ENCODE measurements at places on chromosomes 6 and 20.

GRCh38 chr6:107668743-107669474, 155.2 kb downstream of the SCML4 start:
- DNase-seq, result no peak

DNA sequence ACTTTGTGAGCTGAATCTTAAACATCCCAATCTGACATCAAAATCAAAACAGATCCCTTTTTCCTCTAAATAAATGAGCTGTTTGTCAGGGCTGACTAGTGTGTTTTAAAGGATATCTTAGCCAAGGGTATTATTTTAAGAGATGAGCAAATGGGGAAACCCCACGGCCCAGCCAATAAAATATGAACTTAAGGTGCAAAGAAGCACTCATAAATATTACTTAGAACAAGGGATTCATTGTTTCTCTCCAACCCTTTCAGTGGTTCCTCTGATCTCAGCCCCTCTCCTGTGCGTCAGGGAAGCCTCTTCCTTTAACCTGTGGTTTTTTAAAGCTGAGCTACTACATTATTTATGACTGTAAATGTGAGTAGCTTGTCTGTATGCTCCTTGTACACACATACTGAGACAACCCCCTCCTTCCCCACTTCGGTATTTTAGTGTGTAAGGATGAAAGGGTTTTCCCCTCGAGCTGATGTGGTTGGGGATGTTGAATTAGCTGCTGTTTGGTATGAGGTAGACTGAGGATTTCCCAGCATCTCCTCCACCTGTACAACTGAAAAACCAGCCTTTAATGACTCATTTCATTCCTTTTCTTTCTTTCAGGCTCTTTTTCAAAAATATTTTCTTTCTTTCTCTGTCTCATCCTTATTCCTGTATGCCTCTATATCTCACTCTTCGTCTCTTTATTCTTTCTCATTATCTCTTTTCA, 6.5 kb downstream of the BMP5 start:
- no peak for DNase-seq

DNA sequence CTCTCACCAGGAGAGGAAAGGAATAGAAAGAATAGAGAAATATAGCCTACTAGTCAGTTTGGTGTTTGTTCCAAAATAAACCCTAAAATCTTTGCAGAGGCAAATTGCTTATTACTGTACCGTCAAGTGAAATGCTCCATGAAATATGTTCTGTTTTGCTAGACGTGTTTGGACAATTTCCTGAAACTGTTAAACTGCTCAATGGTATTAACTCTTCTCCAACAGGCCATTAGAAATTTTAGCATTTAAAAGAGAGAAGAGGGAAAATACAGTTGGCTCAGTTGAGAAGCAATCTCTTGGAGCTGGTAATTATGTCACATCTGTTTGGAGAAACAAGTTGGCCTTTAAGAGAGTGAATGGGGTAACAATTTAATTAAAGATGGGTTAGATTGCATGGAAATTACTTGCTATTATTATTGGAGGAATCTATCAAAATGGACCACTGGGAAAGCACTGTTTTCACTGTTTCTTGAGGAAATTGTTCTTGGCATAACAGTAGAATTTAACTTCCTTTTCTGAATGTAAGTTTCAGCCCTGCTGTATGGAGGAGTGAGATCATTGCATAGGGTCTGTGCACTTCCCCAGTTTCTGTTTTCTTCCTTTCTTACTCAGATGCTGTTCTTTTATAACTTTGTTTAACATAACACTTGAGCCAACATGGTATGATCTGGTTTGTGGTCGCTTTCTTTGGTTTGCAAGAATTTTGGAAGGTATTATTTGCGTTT, 373.6 kb downstream of the PLCB1 start:
- no peak for DNase-seq

DNA sequence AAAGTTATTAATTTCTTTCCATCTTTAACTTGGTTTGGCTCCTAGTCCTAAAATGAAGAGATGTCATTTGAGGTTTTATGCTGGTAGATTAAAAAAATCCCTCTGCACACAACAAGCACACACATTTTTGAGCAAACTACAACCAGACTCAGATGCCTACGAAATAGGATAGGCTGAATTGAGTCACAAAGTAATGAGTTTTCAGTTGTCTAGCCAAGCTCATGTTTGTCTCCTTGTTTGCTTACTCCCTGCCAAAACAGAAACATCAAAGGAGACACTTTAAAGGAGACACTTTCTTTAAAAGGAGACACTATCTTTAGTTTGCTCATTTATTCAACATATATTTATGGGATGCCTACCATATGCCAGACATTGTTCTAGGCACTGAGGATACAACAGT, 56.2 kb downstream of the TPBG start:
- DNase-seq, result no peak

DNA sequence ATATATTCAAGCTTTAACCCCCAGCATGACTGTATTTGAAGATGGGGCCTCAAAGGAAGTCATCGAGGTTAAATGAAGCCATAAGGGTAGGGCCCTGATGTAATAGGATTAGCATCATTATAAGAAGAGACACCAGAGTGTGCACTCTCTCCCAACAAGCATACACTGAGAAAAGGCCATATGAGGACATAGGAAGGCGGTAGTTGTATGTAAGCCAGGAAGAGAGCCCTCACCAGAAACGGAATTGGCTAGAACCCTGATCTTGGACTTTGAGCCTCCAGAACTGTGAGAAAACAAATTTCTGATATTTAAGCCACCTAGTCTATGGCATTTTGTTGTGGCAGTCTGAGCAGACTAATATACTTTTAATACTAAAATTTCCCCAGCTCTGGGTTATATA, 150.1 kb upstream of the STXBP5 start:
- DNase-seq, result peak; percentile 23

DNA sequence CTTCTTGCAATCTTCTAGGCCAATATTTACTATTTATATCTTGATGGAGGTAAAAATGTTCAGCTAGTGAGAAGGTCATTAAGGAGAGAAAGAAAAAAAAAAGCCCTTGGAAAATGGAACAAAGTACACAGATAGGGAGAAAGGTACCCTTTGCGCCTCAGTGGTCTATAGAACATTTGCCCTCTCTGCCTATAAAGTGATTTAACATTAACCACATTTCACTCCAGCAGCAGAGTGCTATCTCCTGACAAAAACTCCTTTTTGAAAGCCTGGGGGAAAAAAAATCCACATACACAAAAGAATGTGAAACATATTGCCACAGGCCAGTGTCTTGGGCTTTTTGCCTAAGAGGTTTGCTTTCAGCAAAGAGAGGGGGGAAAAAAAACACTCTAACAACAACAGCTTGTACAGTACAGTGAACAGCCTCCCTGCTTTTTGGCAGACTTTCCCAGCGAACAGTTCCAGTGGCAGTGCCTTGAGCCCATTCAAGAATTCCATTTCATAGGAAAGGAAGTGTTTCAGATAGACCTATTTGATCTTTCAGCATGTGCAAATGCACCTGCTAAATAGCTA, 695 bp downstream of the ARHGAP18 start:
- DNase-seq, result no peak

DNA sequence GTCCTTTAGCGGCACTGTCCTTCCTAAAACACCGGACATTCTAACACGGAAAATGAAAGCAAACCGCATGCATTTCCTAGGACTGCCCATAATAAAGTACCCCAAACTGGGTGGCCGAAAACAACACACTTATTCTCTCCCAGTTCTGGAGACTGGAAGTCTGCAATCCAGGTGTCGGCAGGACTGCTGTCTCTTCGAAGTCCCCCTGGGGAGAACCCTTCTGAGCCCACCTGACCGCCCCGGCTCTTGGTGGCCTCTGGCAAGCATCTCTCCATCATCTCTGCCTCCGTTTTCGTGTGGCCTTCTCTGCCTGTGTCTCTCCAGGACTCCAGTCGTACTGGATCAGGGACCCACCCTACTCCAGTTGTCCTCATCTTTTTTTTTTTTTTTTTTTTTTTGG, 55.4 kb downstream of the SYNJ2 start:
- no peak for DNase-seq

DNA sequence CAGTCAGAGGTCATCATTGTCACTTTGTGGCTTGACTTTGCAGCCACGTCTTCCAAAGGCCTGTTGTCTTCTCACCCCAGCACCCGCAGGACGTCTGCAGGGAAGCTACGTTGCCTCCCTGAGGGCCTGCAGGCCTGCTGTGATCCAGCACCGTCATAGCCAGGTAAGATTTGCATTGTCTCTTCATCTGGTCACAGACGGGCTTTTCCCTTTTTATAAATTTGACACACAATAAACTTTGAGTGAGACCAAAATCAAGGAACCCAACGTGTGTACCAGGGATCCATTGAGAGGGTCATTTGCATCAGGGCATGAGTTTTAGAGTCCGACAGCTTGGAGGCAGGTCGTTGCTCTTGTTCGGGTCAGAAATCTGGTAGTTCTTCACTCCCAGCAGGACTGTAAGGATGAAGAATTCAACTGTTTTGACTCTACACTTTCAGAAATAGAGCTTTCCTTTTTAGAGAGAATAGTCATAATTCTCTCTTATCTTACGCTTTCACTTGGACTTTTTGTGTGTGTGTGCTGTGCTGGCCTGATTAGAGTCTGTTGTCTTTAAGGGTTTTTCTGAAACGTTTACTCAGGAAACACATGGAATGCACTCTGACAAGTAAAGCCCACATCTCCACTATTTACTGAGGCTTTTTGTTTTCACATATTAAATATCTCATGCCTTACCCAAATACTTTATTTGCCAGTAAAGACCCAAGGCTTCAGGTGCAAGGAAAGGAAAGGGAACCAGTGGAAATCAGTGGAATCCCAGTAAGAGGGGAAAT, 177.2 kb upstream of the TAB2 start:
- DNase-seq, result no peak

- peak; percentile 73 for DNase-seq
These were observed 31.5 kb downstream of the TMEM14B start for GRCh38 chr6:10779076-10779475.

- DNase-seq, result no peak
These were observed 99.3 kb downstream of the PHF3 start for GRCh38 chr6:63734923-63735322.

- DNase-seq, result no peak
These were observed 8.2 kb upstream of the ASCC3 start for GRCh38 chr6:100889351-100889750.

DNA sequence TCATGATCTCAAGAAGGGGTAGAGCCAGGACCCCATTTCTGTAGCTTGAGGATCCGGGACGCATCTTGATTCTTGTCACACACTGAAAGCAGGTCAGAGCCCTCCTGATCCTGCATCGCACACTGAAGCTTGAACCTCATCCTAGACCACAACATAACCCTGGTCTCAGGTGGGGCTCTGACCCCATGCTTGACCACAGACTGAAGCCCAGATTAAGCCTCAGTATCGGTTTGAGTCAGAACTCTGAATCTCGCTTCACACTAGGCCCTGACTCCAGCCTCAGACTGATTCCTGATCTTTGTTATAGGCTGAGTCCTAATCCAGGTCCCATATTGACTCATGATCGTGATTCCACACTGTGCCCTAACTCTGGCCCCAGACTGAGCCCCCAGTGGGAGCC, 8.5 kb upstream of the RSPO4 start:
- no peak for DNase-seq

DNA sequence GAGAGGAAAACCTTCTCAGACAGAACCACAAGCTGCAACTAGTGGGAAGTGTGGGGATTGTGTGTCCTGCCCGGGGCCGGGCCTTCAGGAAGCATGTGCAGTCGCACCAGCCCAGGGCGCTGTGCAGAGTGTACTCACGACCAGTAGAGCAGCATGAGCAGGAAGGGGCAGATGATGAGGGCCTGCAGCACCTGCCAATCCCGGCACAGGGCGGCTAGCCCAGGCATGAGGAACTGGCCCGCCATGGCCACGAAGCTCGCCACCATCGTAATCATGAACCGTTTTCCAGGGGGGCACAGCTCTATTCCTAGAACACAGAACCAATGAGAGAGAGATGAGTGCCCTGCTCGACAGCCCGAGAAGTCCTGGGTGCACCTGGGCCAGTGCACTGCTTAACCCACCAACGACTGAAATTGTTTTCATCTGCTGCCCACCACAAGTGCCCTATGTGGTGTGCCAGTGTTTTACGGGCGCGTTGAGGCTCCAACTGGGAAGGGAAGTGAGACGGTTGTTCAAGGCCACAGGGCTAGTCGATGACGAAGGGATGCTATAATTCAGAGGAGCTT, 65.0 kb downstream of the PSMG4 start:
- no peak for DNase-seq

GRCh38 chr6:89667872-89668556, 29.5 kb upstream of the LYRM2 start:
- no peak for DNase-seq

GRCh38 chr6:116547358-116547757, 1.9 kb upstream of the TRAPPC3L start:
- no peak for DNase-seq

- DNase-seq, result peak; percentile 63
These were observed 815 bp upstream of the ITPR3 start for GRCh38 chr6:33620158-33620855.

GRCh38 chr6:15882915-15883314, 220.1 kb upstream of the DTNBP1 start:
- no peak for DNase-seq

DNA sequence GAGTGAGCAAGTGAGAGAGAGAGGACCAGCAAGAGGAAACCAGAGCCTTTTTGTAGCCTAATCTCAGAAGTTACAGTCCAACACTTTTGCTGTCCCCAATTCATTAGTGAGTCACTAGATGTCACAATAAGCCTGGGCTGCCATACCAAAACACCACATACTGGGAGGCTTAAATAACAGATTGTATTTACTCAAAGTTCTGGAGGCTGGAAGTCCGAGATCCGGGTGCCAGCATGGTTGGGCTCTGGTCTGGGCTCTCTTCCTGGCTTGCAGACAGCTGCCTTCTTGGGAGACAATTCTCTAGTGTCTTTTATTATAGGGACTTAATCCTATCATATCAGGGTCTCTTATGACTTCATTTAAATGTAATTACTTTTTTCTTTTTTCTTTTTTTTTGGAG, 50.7 kb upstream of the FERMT1 start:
- DNase-seq, result no peak

DNA sequence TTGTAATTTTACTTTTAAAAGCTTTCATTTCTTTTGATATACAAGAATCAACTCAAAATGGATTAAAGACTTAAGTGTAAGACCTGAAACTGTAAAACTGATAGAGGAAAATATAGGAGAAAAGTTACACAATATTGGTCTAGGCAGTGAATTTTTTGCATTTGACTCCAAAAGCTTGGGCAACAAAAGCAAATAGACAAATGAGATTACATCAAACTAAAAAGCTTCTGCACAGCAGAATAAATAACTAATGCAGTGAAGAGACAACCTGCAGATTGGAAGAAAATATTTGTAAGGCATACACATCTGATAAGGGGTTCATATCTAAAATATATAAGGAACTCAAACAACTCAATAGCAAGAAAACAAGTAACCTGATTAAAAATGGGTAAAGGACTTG, 3.0 kb downstream of the GABRR1 start:
- no peak for DNase-seq

GRCh38 chr6:82025271-82025670, 222.3 kb downstream of the IBTK start:
- no peak for DNase-seq

GRCh38 chr20:32828029-32828680, 8.4 kb downstream of the MAPRE1 start:
- DNase-seq, result no peak

Data from D341Med (cell line).